ENCODE measurements at places on chromosomes 7 and 10.

- DNase-seq: peak; percentile 42
These were observed 109.4 kb downstream of the ADARB2 start for GRCh38 chr10:1627945-1628344.

GRCh38 chr10:10996966-10997620, 20.6 kb upstream of the CELF2 start:
- DNase-seq: no peak

GRCh38 chr10:133257489-133258065, 19.1 kb downstream of the ADAM8 start:
- DNase-seq: no peak

GRCh38 chr7:26055241-26055640, 96.8 kb upstream of the NFE2L3 start:
- no peak for DNase-seq

GRCh38 chr10:72270607-72271281, 3.0 kb upstream of the DDIT4 start:
- no peak for DNase-seq

GRCh38 chr7:43956027-43956426, 29.8 kb downstream of the UBE2D4 start:
- no peak for DNase-seq

GRCh38 chr7:115015619-115016018, 93.7 kb downstream of the MDFIC start:
- DNase-seq: no peak

- DNase-seq: no peak
These were observed 19.3 kb downstream of the ELMO1 start for GRCh38 chr7:37429435-37429791.

- no peak for DNase-seq
These were observed 65.1 kb downstream of the BMPR1A start for GRCh38 chr10:86821388-86821999.

DNA sequence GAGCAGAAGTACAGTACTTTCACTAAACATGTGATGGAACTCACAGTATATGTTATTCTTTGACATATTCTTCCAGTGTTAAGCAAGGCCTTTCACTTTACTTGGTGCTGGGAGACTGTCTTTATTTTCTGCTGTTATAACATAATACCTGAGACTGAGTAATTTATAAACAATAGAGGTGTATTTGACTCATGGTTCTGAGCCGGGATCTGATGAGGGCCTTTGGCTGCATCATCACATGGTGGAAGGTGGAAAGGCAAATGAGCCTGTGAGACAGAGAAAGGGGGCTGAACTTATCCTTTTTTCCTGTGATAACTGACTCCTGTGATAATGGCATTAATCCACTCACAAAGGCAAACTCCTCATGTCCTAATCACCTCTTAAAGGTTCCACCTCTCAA, 1.4 kb downstream of the SUPV3L1 start:
- DNase-seq: no peak

DNA sequence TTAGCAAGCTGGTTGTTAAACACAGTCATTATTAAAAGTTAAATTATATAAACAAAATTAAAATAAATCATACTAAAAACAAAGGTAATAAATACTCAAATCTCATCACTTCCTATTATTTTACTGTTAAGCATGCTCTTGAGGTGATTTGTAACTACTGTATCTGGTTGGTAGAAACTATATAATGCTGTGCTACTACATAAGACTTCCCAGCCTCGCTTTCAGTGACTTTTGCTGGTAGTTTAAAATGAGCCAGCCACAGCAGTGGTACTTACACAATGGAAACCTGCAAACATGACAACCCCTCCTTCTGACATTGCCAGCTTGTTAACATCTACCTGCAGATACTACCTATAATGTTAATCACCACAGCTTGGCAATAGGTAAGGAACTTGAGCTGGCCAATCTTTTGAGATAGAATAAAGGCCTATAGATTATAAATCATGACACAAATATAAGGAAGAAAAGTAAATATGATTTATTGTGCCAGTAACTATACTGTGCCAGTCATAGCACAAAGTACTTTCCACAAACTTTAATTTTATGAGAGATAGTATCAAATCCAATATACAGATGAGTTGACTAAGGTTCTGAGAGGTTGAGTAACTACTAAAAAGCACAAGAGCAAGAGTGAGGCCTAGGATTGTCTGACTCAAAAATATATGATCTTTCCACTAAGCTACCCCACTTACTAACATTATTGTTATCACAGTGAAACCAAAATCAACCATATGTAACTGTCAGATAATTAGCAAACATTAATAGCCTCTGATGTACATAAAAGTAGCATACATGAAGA, 181.1 kb upstream of the ASAH2 start:
- no peak for DNase-seq

DNA sequence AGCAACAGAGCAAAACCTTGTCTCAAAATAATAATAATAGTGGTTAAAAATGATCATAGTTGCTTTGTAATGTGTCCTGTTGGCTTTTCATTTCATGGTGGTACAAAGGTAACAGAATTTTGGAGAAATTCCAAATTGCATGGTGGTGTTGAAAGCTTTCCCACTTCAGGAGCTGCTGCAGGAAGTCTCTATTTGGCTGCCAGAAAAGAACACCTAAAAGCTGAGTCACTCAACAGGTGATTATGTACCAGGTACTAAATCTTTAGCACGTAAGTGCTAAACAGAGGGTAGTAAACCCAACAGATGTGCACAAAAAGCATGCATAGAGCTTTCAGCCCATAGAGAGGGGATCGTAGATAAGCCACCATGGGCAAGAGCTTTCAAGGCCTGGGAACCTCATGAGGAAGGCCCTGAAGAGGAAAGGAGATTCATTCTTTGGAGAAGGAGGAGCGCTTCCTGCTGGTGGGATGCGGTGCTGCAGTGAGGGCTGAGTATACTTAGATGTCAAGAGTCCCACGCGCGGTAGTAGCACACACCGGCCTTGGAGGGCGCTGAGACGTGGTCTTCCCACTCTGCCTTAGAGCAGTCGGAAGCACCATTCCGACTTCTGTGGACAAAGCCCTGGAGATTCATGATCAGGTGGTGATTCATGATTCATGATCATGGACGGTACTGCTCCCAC, 118.7 kb downstream of the RALA start:
- DNase-seq: no peak

GRCh38 chr10:127227663-127228062, 31.3 kb upstream of the INSYN2A start:
- no peak for DNase-seq

DNA sequence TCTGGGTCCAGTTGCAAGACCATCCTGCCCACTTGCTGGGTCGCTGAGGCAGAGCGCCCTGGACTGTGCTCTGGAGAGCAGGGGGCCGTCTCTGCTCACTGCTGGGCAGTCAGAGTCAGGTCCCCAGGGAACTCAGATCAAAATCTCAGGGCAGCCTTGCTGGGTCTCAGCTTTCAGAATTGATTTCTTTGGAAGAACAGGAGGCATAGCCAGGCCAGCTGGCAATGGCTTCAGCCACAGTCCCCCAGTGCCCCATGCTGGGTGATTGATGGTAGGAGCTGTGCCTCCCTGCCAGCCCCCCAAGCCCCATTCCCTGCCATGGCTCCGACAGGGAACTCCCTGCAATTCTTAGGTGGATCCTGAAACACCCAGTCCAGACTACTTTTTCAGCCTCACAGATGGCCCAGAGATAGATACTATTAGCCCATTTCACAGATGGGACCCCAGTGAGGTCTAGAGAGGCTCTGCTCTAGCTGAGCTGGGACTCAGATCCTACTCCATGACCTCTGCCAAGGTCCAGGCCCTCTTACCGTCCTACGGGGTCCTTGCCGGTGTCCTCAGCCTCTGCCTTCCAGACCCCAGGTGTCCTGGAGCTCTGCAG, 467 bp downstream of the MMRN2 start:
- DNase-seq: no peak

DNA sequence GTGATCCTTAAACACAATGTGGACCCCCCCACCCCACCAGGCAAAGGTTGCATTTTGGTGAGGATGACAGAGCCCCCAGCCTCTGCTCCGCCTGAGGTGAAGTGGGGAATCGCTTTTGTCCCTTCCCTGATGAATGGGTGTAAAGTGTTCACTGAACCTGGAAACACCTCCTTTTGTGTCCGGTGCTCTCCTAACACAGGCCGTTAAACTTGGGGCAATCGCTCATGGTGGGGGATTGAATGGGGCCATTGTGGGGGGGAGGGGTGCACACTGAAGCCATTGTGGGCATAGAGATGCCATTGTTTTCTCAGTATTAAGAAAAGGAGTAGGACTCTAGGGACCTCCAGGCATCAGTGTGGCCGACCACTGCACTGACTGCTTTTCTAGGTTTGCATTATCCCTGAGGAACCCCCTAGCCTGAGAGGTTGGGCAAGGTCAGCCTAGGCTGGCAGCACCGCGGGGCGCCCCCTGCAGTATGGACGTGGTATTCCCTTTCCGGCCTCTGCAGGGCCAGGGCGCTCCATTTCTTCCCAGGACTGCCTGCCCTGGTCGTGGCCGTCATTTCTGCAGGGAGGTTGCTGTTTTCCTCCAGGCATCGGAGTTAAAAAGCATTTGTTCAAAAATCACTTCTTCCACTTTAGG, 158.3 kb downstream of the TCF7L2 start:
- no peak for DNase-seq

DNA sequence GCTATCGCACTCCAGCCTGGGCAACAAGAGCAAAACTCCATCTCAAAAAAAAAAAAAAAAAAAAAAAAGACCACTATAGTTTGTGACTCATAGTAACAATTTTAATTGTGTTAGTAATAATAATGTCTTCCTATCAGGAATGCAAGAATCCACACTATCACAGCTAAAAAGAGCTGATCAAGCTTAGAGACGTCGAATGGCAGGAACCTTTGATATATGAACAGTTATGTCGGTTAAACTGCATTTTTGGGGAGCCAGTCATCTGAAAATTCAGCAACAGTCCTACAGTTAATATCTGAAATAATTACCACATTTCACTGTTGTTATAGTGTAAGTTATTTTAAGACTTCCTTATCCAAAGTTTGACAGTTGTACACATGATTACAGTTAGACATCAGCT, 8.8 kb downstream of the PHYH start:
- no peak for DNase-seq

GRCh38 chr7:92835261-92835850, 1.0 kb downstream of the CDK6 start:
- DNase-seq: no peak

GRCh38 chr10:79158402-79159097, 89.8 kb downstream of the ZMIZ1 start:
- no peak for DNase-seq

DNA sequence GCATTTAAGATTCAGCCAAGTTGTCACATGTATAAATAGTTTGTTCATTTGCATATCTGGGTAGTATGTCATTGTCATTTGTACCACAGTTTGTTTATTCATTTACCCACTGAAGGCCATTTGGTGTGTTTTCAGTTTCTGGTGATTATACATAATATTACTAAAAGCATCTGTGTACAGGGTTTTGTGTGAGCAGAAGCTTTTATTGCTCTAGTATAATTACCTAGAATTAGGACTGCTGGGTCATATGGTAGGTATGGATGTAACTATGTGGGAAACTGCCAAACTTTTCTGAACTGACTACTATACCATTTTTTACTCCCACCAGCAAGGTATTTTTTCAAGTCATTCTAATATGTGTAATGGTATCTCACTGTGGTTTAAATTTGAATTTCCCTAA, 584.0 kb upstream of the GHITM start:
- no peak for DNase-seq

DNA sequence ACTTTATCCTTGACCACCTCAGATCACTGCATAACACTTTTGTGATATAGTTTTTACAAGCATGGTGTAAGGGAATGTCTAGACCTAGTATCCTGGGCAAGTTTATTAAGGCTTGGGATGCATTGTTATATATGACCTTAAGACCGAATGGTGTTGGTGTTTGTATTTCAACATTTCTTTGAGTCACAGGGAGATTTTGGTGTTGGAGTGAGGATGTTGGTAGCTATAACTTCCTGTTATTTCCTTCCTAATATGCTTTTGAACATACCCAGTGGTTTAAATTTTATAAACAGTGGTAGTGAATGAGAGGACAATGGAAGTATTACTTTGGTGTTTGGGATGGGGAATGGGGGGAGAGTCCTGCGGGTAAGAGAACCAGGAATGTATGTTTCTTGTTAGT, 2.6 kb downstream of the EXOC4 start:
- DNase-seq: no peak

DNA sequence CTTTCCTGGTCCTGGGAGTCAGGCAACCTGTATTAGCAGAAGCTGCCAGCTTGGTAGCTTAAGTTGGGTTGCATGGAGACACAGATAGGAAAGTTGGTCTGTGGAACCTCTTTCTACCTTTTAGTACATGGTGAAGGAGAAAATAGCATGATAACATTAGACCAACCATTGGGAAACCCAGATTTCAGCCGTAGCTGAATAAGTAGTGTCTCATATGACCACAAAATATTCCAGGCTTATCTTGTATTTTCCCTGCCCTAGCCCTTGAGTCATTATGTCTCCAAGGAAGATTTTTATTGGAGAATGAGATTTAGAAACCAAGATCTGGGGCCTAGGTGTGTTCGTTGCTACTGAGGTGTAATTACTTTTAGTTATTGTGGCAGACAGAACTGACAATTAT, 67.2 kb downstream of the CCSER2 start:
- no peak for DNase-seq

GRCh38 chr10:70560511-70560941, 42.0 kb downstream of the PRF1 start:
- no peak for DNase-seq

GRCh38 chr7:135617781-135618180, 44.5 kb upstream of the STMP1 start:
- DNase-seq: no peak

- no peak for DNase-seq
These were observed 24.1 kb upstream of the LRRC17 start for GRCh38 chr7:102888561-102889233.

GRCh38 chr7:82449910-82450309, 6.3 kb upstream of the CACNA2D1 start:
- no peak for DNase-seq

- no peak for DNase-seq
These were observed 42.4 kb downstream of the ESYT2 start for GRCh38 chr7:158786898-158787297.

DNA sequence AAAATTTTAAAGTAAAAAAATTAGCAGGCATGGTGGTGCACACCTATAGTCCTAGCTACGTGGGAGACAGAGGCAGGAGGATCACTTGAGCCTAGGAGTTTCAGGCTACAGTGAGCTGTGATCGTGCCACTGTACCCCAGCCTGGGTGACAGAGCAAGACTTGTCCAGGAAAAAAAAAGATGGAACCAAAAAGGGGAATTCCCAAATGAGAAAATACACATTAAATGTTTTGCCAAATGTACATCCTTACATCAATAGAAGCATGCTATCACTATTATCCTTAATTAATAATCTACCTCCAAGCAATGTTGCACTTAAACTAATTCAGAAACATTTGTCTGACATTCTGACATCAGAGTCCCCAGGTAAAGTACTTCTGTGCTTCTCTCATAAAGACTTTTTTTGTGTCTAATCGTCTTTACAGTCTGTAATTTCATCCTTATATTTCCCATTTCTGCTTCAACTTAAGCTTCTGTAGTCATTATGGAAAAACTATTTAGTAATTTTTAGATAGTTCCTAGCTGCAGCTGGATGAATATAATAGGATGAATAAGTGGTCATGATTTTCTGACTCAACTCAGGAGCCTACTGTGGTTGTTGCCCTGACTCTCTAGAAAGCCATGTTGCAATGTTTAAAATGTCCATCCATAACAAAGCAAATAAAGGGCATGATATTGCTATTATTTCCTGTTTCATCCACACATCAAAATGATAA, 57.7 kb downstream of the MYPN start:
- no peak for DNase-seq
